ENCODE measurements at places on chromosomes 12 and 14.

GRCh38 chr14:104349950-104350349 lies 211.6 kb downstream of the KIF26A start:
- DNase-seq: no peak

DNA sequence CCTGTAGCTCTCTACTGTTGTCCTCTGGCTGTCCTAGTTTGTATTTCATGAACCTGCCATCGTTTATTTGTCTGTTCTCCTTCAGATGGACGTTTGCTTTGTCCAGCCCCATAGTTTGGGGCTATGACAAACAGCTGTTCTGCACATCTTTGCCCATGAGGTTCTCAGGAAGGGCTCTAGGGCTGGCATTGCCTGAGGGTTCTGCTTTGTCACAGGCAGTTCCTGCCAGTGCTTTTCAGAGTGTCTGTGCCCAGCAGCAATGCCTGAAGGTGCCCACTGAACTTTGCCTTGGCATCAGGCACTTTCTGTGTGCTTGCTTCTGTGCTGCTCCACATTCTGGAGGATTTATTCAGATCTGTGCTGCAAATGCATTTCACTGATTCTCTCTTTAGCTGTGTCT lies 361.3 kb downstream of the TMEM121 start:
- no peak for DNase-seq

DNA sequence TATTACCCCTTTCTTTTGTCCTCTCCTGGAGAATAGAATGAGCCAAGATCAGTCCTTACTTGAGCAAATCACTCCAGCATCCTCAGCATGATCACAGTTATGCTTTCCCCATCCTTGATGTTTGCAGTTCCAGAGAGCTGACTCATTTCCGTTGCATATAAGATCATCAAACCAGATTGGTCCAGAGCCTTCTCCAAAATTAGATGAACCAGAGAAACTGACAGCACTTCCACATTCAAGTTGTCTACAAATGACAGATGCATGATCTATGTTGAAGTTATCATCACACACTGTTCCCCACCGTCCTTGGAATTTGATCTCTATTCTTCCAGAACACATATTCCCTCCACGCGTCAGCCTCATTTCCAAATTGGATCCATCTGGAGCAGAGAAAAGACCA lies 4.8 kb downstream of the CD163 start:
- no peak for DNase-seq

- no peak for DNase-seq
These were observed 67.0 kb upstream of the RD3L start for GRCh38 chr14:104009297-104009696.
